ENCODE measurements at places on chromosomes 5 and 9.

DNA sequence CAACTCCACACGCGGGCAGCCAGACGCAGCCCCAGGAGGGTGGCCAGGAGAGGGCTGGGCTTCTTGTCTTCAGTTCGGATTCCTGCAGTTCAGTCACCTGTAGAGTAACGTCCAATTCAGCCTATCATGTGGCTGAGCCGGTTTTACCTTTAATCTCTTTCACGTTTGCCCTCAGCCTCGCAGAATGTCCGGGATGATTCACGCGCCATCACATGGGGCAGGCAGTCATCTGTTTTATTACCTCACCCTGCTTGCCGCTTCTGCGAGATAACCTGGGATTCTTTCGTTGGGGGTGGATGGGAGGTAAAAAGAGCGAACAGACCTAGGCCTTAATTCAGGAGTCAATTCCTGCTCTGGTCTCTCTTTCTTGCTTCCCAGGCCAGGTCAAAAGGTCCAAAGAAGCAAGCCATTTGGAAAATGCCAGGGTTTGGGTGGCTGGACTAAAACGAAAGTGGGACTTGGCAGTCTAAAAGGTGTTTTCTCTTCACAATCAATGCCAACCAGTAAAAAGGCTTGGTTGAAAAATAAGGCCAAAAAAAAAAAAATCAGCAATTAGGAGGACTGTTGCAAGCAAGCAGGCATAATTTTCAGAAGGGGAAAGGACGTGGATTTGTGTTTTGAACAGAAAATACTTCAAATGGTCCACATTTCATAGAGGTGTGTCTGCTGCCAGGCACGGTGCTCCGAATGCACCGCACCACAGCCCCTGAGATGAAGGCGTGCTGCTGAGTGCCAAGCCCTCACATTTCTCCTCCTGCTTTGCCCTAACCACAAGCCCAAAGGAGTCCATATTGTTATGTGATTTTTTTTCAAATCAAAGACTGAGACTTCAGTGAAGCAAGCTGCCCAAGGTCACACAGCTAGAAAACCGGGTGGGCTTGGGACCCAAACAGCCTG lies 2.8 kb upstream of the WWC1 start:
- no peaks in the 10 kb centered on the region for H3K36me3 ChIP-seq
- H3K27me3 ChIP-seq: peaks cover 6% of the 10 kb centered on the region
- DNase-seq: no peak
- peaks cover 15% of the 10 kb centered on the region for H3K4me1 ChIP-seq

- peak overlapping the region; percentile 100 for H3K27ac ChIP-seq
- DNase-seq: peak; percentile 92
- no peaks in the 10 kb centered on the region for H3K27me3 ChIP-seq
- no peaks in the 10 kb centered on the region for H3K36me3 ChIP-seq
- H3K4me1 ChIP-seq: peaks cover 65% of the 10 kb centered on the region
Observed at GRCh38 chr9:127905788-127906191, 6.4 kb upstream of the ST6GALNAC6 start.

GRCh38 chr9:37437010-37437409 lies 14.5 kb downstream of the GRHPR start:
- DNase-seq: no peak
- no peaks in the 10 kb centered on the region for H3K4me1 ChIP-seq
- H3K27me3 ChIP-seq: no peaks in the 10 kb centered on the region

DNA sequence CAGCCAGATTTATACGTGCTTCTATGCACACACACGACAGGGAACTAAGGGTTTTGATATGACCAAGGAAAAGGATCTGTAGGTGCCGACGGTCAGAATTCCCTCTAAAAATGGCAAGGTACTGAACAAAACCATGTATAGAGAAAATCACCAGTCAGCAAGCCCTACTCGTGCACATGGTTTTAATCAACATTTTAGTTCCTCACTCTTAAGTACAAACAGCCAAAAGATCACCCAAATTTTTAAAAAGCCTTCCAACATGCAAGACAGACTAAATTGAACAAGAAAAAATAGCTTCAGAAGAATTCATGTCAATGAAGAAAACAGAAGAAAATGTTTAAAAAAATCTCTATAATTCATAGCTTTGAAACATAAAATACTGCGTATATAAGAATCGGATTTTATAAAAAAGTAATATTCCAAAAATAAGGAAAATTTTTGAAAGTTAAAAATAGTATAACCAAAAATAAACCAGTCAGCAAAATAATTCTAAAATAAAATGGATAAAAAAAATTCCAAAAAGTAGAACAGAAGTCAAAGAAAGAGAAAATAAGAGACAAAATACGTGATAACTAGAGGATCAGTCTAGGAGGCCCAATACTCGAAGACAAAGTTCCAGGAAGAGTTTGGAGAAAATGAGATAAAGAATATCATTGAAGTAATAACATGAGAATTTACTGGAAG lies 43.0 kb upstream of the KCNV2 start:
- H3K4me3 ChIP-seq: no peak overlapping the region
- no peaks in the 10 kb centered on the region for H3K4me1 ChIP-seq
- H3K27ac ChIP-seq: no peak overlapping the region
- no peaks in the 10 kb centered on the region for H3K36me3 ChIP-seq
- no peaks in the 10 kb centered on the region for H3K27me3 ChIP-seq

Data from CD4-positive, alpha-beta memory T cell (primary cell).